ENCODE measurements at places on chromosomes 7 and 10. TPM values are rescaled to one million over a fixed set of nuclear protein-coding genes. Genes with fewer than 3 reads are reported as not detected.

The ZNF804B gene
- total RNA-seq, result not detected

- peak; percentile 70 for ATAC-seq
Measured at GRCh38 chr7:132519936-132520335, 56.3 kb downstream of the PLXNA4 start.

GRCh38 chr7:23334482-23335056 is 35.4 kb downstream of the MALSU1 start:
- no peak for ATAC-seq

GRCh38 chr7:99006739-99007424 is 128.6 kb downstream of the TRRAP start:
- ATAC-seq, result no peak

- ATAC-seq, result no peak
Measured at GRCh38 chr10:93166134-93166533, 92.4 kb downstream of the CYP26A1 start.
